ENCODE measurements at places on chromosomes 5 and 9.

DNA sequence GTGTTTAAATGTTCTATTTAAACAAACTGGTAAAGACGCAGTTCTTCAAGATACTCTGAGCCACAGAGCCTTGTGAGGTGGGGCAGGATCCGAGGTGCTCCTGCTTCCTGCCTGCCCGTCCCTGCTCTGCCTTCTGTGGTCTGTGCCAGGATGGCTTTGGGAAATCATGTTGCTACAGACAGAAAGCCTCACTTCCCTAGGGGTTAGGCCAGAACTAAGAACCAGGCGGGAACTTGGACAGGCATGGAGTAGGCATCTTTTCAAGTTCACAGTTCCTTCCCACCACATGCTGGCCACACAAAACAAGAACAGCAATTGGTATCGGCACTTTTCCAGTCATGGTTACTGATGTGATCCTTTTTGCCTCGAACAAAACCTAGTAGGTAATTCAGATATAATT, 67.7 kb upstream of the SPOCK1 start:
- no peak for DNase-seq

GRCh38 chr5:175159956-175160355, 284.0 kb downstream of the DRD1 start:
- no peak for DNase-seq

- no peak for DNase-seq
Observed at GRCh38 chr9:77507212-77507961, 140.7 kb downstream of the GNA14 start.

GRCh38 chr9:116572095-116572748, 114.9 kb upstream of the TRIM32 start:
- no peak for DNase-seq

GRCh38 chr9:76530458-76531110, 71.6 kb downstream of the GCNT1 start:
- DNase-seq: no peak

DNA sequence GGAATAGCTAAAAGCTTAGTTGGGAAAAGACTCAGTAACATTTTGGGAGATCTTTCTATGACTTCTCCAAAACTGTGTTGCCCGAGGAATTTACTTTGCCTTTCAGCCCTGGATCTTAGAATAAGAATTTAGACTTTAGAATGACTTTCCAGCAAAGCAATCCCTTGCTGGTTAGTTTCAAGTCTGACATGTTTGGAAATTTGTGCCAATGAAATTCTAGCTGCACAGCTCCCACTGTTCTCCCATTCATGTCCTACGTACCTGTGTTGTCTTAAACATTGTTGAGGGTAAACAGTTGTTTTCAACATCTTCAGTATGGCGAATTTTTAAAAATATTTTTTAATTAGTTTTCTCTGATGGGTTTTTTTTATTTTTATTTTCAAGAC, 111.4 kb downstream of the CCDC192 start:
- DNase-seq: no peak

Data from stimulated activated CD8-positive, alpha-beta memory T cell treated with anti-CD3 and anti-CD28 coated beads, Interleukin-15, amount 100 ng/mL, for 4 hours (primary cell).